Neural progenitor cell (in vitro differentiated cells): ENCODE measurements at places on chromosomes 3 and 15.
A peak's percentile ranks its signal among the peaks of the same experiment; 100 is the strongest.

GRCh38 chr3:53518495-53518981, 24.1 kb downstream of the CACNA1D start:
- H3K4me3 ChIP-seq, result no peak overlapping the region
- H3K4me1 ChIP-seq, result no peaks in the 10 kb centered on the region
- no peak overlapping the region for H3K27ac ChIP-seq
- no peaks in the 10 kb centered on the region for H3K36me3 ChIP-seq

DNA sequence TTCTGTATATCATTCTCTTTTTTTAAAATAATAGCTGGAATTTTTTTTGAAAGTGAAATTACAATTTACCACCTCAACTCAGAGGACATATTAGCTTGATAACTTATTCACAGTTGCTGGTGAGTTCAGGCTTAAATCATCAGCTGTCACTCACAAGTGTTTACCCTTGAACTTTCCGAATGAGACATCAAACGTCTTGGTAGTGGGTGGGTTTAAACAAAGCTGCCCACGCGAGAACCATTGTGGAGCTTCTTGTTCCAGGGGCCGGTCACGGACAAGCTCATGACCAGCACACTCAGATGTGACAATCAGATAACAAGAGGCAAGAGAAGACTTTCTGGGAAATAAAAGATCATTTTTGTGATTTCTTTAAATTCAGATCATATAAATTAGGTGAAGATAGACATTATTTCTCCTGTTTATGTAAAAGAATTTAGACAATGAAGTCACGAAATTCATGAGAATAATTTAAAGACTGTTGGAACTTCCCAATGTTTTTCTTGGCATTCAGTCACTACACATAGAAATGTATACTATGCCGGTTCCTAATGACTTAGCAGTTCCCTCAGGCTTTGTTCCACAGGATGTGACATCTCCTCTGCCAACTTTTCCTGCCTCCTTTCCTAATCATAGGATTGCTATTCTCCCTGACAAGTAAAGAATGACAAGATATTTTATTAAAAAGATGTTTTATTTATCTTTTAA, 29.3 kb downstream of the BTD start:
- DNase-seq, result no peak
- H3K27me3 ChIP-seq, result no peaks in the 10 kb centered on the region
- H3K4me1 ChIP-seq, result peaks cover 13% of the 10 kb centered on the region
- no peak overlapping the region for H3K27ac ChIP-seq
- H3K4me3 ChIP-seq, result no peak overlapping the region

DNA sequence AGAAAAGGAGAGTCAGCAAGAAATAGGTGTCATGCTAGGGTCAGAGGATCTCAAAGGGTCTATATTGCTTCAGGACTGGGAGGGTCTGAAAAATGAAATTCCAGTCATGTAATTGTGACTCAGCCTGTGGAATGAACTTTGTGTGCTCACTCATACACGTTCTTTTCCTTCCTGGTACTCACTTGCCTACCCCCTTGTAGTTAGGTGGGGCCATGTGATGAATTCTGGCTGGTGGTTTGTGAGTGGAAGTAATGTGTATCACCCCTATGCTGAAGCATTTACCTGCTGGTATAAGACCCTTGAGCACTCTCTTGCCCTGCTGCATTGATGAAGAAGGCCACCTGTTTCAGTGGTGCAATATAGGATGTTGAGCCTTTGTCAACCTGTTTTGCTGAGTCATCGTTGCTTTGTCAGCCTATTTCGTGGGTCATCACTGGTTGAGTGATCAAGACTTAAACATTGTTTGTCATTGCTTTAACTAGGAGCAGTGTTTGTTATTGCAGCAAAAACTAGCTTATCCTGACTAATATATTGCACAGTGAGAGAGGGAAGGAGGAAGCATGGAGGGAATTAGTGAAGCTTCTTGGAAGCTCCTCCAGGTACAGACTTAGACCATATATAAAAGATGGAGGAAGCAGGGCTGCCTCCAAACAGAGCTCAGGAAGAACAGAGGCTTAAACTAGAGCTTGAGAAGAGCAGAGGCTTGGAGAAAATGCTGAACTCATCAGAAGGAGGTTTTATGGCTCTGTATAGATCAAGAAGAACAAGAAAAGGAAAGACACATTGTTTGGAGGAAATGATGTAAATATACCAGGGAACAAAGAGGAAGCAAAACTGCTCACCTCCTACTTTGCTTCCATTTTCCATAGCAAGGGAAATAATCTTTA, 28.9 kb downstream of the TLNRD1 start:
- H3K27ac ChIP-seq, result no peak overlapping the region
- no peak for DNase-seq
- no peaks in the 10 kb centered on the region for H3K27me3 ChIP-seq
- no peaks in the 10 kb centered on the region for H3K36me3 ChIP-seq
- no peak overlapping the region for H3K4me3 ChIP-seq

- no peaks in the 10 kb centered on the region for H3K36me3 ChIP-seq
- H3K27ac ChIP-seq, result no peak overlapping the region
- no peaks in the 10 kb centered on the region for H3K27me3 ChIP-seq
- DNase-seq, result peak; percentile 11
Measured at GRCh38 chr3:105767776-105768175, 101.0 kb downstream of the CBLB start.

DNA sequence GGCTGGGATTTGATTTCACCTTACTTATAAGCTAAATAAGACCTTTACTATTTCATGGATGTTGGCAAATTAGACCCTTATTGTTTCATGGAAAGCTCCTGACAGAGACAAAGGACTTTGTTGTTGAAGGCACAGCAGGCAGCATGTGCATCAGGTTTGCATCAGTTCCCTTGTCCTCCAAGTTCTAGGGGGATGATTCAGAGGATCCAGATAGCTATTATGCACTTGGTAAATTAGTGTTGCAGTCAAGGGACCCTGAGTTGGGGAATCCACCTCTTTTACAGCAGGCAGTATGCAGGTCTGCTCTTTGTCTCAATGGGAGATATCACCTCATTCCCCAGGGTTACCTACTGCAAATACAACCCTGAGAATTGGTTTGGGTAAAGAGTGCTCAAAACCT, 131.4 kb upstream of the IGSF10 start:
- H3K27me3 ChIP-seq, result no peaks in the 10 kb centered on the region
- H3K4me3 ChIP-seq, result no peak overlapping the region
- peak; percentile 7 for DNase-seq

DNA sequence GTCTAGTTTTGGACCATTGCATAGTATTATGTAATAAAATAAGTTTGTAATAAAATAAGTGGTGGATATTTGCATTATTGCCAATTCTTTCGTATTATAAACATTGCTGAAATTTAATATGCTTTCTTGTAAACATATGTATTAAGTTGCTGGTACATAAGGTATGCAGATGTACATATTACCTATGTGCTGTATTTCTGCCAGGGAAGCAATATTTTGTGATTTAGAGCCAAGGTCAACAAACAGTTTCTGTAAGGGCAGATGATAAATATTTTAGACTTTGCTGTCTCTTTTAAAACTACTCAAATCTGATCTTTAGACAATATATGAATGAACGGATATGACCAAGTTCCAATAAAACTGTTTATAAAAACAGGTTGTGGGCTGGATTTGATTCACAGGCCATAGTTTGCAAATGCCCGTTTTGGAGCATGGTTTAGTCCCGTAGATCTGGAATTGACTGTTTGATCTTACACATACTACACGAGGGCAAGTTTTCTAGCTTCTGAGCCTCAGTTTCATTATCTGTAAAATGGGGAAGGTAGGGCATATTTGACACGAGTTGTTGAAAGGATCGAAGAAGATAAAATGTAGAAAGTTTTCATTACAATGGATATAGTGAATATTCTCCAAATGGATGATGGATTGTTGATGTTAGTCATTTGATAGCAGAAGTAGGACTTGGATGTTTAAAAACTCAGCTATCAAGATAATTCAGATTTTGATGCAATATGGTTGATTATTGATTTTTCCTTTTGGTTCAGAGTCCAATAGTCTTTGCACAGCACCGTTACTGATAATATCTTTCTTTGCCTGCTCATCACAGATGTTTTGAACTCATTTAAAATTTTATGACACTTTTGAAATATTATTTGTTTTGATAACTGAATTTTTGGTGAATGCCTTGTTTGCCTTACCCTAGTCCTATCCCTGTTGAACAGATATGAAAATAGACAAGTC, 394.6 kb downstream of the FEZF2 start:
- H3K27me3 ChIP-seq, result no peaks in the 10 kb centered on the region
- peaks cover 11% of the 10 kb centered on the region for H3K4me1 ChIP-seq
- no peak for DNase-seq
- no peak overlapping the region for H3K4me3 ChIP-seq
- H3K27ac ChIP-seq, result no peak overlapping the region

DNA sequence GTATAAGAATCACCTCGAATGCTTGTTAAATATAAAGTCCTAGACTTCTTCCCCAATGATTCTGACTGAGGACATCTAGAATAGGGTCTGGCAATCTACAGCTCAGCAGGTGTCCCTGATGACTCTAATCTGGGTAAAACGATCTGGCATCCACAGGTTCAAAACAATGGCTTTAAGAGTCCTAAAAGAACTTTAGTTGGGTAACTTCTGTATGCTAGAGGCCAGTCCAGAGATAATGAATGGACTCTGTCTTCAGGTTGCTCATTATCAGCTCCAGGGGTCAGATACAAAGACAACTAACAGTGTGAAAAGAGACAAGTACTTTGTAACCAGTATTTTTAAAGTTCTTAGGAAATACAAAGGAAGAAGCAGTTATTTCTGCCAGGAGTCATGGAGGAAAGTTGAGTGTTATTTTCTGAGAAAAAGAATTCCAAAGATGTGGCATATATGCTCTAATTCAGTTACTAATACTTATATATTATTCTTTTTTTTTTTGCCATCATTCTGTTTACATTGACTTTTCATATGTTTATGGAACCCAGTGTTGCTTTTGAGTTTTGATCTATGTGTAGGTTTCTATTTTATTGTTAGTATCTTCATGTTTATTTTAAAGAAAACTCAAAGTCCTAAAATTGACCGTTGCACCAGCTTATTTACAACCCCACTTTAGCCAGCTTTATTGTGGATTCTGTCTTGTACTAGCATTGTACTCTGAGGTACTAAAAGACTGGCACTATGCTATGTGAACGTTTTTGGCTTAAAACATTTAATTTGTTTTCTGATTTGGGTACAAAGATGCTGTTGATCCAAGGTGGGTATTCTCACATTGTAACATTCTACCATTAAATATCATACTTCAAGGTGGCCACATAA, 3.1 kb upstream of the GPR15 start:
- H3K36me3 ChIP-seq, result no peaks in the 10 kb centered on the region
- H3K4me1 ChIP-seq, result peaks cover 17% of the 10 kb centered on the region
- DNase-seq, result peak; percentile 80
- H3K4me3 ChIP-seq, result no peak overlapping the region
- peaks cover 57% of the 10 kb centered on the region for H3K27me3 ChIP-seq
- no peak overlapping the region for H3K27ac ChIP-seq

GRCh38 chr3:64238971-64239667, 13.9 kb upstream of the PRICKLE2 start:
- DNase-seq, result peak; percentile 77
- H3K27me3 ChIP-seq, result no peaks in the 10 kb centered on the region
- H3K27ac ChIP-seq, result peak overlapping the region; percentile 71
- peaks cover 30% of the 10 kb centered on the region for H3K4me1 ChIP-seq
- H3K36me3 ChIP-seq, result no peaks in the 10 kb centered on the region

DNA sequence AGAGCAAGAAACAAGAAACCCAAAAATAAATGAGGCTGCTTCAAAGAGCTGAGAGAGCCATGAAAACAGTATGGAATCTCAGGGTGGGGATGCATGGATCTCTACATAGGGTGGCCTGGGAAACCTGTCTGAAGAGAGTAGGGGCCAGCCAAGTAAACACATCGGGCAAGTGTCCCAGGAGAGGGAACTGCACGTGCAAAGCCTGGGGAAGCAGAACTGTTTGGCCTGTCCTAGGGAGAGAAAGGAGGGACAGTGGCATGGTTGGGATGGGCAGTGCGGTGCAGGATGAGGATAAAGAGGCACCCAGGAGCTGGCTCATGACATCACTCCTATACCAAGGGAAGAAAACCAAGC, 269.0 kb upstream of the ST8SIA2 start:
- no peak for DNase-seq
- no peak overlapping the region for H3K27ac ChIP-seq
- no peaks in the 10 kb centered on the region for H3K27me3 ChIP-seq
- no peaks in the 10 kb centered on the region for H3K36me3 ChIP-seq
- no peak overlapping the region for H3K4me3 ChIP-seq

DNA sequence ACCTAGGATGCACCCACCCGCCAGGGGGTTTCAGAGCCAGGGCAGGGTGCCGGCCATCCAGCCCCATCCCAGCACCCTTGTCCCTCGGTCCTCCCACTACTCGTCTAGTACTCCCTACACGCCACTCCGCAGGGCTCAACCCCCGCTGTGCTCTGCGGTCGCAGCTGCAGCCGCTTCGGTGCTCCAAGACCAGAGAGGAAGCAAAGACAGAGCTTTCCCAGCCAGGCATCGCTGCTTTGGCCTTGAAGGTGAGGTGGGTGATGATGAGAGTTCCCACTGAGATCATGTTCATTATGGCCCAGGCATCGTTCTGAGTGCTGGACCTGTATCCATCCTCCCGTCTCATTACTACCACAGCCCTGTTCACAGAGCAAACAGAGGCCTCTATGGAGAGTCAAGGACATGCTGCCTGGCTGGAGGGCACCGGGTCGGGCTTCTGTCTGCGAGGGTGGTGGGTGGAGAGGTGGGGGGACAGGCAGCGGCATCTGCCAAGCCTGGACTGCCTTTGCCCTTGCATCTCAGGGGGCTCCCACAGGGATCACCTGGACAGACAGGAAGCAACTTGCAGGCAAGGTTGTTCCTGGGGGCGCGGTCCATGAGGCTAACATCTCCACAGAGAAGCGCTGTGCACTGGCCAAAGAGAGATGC, 66.9 kb downstream of the KLF13 start:
- peaks cover 9% of the 10 kb centered on the region for H3K4me1 ChIP-seq
- H3K4me3 ChIP-seq, result peak overlapping the region; percentile 52
- no peak overlapping the region for H3K27ac ChIP-seq
- H3K27me3 ChIP-seq, result peaks cover 47% of the 10 kb centered on the region
- no peaks in the 10 kb centered on the region for H3K36me3 ChIP-seq

- no peak overlapping the region for H3K27ac ChIP-seq
- H3K27me3 ChIP-seq, result no peaks in the 10 kb centered on the region
- peaks cover 8% of the 10 kb centered on the region for H3K36me3 ChIP-seq
Measured at GRCh38 chr15:34154725-34155204, 52.9 kb downstream of the PGBD4 start.

GRCh38 chr3:105676621-105677300, 192.1 kb downstream of the CBLB start:
- no peaks in the 10 kb centered on the region for H3K4me1 ChIP-seq
- H3K4me3 ChIP-seq, result no peak overlapping the region
- peaks cover 11% of the 10 kb centered on the region for H3K36me3 ChIP-seq

DNA sequence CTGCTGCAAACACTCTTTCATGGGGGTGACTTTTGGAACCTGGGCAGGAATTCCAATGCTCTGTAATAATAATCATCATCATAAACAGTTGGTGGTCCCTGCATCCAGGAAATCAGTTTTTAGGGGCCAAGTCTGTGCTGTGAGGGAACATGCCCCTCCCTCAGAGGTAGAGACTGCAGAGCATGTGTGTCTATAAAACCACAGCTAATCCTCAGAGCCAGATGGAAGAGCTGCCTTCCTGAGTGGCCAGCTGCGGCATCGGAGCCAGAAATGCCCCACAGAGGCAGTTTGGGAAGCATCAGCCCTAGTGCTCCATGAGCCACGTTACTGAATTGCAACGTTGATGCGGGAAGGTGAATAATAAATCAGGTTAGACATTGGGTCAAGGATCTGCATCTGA, 12.9 kb upstream of the TPM1 start:
- no peak overlapping the region for H3K27ac ChIP-seq
- H3K4me1 ChIP-seq, result peaks cover 7% of the 10 kb centered on the region
- DNase-seq, result no peak
- H3K36me3 ChIP-seq, result no peaks in the 10 kb centered on the region

GRCh38 chr3:89419647-89420241, 312.3 kb downstream of the EPHA3 start:
- H3K27ac ChIP-seq, result no peak overlapping the region
- DNase-seq, result no peak
- no peak overlapping the region for H3K4me3 ChIP-seq
- no peaks in the 10 kb centered on the region for H3K36me3 ChIP-seq
- H3K27me3 ChIP-seq, result no peaks in the 10 kb centered on the region
